ENCODE measurements at places on chromosomes 5 and 9.

GRCh38 chr9:8570776-8571175, 771.2 kb upstream of the DMAC1 start:
- DNase-seq: no peak

- DNase-seq: no peak
Measured at GRCh38 chr5:139446956-139447779, 7.8 kb upstream of the DNAJC18 start.

GRCh38 chr9:121709798-121710197, 58.4 kb downstream of the DAB2IP start:
- DNase-seq: no peak

DNA sequence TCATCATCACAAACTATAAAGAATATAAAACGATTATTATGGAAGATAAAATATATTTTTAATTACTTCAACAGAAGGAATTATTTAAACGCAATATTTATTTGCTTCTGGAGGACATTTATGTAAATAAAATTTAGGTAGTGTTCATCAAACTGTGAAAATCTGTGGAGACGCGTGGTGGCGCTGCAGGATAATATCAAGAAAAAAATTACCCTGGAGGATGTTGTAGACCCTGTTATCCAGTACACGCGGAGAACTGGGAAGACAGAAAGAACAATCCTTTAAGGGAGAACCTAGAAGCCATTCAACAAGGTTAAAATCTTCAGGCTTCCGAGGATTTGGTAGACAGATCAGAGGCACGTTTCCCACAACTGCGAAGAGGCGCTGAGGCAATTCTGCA, at the start of gene PCDHB12:
Gene PCDHB12 (plus strand): TSS at position 242 of the 400 bp plus-strand sequence. CDS start 189 bp downstream, outside the sequence.
- no peak for DNase-seq

DNA sequence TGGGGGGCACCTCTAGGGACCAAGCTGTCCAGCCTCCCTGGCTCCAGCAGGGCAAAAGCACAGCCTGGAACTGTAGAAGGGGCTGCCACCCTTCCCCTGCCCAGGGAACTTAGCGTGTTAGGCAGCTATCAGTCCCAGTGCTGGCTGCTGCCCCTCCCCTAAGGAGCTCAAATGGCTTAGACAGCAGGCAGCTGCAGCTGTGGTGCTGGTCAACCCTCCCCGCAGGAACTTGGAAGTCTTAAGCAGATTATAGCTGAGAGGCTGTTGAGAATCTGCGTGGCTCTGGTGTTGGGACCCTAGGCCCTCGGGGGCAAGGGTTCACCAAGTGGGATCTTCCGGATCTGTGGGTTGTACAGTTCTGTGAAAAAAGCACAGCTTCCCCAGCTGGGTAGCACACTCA, 536.5 kb upstream of the CDH10 start:
- DNase-seq: no peak

All from glomerular endothelial cell (primary cell).